Brain pericyte (primary cell): ENCODE measurements at places on chromosomes 1 and 21.

GRCh38 chr1:22275626-22276395 is 132.9 kb upstream of the WNT4 start:
- DNase-seq: no peak

- no peak for DNase-seq
Measured at GRCh38 chr21:38129711-38130110, 127.1 kb upstream of the KCNJ15 start.

DNA sequence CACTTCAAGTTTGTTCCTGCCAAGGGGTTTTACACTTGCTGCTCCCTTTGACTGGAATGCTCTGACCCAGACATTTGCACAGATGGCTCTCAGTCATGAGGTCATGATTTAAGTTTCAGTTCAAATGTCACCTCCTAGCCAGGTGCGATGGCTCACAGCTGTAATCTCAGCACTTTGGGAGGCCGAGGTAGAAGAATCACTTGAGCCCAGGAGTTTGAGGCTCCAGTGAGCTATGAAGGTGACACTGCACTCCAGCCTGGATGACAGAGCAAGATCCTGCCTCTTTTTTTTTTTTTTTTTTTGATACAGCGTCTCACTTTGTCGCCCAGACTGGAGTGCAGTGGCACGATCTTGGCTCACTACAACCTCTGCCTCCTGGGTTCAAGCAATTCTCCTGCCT is 4.5 kb upstream of the ZMYM4 start:
- no peak for DNase-seq

DNA sequence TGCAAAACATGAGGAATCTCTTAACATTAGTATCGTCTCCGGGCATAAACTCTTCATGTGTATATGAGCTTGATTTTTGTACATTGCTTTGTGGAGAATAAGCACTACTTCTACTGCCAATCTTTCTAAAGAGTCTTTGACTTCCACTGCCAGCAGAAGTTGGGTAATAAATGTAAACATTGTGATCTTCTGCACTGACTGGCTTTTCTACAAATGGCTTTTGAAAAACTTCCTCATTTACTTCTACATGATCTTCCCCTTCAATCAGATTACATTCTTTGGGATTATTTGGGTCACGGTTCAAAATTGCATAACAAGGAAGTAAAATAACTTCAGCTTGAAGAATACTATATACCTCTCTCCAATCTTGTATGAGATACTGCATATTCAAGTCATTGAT is 30.4 kb upstream of the SLC44A5 start:
- DNase-seq: no peak

DNA sequence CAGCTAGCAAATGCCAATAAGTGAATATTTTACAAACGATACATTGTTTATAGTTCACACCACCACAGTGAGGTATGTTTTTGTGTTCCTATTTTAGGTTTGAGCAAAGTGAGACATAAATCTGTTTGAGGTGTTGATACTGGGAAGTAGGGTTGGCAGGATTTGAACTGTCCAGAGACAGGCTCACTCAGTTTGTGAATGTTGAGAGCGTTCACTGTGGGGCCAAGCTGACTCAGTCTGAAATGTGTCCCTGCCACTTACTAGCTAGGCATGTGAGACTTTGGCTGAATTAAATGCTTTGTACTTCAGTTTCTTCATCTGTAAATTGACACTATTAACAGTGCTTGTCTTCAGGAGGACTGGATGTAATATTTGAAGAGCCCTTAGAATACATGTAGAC is 35.1 kb downstream of the DIRAS3 start:
- DNase-seq: no peak

DNA sequence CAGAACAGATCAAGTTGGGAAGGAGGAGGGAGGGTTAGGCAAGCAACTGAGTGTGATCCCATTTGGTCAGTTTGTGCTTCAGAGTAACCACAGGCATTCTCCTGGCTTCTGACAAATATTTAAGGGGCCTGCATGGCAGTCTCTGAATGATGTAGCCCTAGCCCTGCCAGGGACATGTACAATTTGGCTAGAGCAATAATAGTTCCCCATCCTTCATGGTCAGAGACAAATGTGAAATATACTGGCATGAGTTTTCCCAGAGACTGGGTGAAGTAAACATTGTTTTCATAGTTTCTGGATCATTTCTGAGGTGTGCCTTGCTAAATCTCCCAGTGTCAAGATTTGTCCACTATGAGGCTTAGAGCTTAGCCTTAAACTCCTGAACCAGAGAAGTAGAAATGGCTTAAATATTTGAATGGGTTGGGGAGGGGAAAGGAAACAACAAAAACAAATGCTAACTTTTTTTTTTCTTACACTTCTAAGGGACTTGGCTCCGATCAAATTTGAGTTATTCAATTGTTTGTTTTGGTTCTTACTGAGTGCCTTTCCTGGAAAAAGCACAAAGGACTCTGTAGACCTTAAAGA is 42.0 kb upstream of the UBE2U start:
- no peak for DNase-seq

DNA sequence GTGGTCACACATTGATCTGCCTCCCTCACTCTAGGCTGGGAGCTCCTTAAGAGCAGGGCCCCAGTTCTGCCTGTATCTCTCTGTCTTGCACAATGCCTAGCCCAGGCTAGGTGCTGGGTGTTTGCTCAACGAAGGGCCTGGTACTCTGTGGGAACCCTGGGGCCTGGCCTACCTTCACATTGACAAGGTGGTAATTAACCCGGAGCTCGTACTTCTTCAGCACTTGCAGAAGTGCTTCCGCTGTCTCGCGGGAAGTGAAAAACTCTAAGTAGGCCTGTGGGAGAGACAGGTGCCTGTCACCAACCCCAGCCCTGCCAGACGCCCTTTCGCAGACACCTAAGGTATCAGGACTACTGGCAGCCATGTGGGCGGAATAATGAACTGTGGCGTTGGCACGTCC is 13.7 kb downstream of the MTHFR start:
- no peak for DNase-seq

DNA sequence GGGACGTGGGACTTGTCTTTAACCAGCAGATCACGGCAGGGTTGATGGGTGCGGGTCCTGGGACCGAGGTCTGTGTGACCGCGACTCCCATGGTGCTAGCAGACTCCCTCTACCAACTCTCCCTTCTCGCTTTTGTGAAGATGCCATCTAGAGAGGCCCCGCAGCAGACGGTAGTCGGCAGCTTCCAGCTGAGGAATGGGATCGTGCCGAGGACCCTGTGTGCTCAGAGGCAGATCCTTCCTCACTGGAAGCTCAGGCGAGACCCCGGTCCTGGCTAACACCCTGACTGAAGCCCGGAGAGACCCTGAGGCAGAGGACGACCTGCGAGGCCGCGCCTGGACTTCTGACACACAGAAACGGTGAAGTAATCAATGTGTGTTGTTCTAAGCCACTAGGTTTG is 12.5 kb upstream of the SPATC1L start:
- no peak for DNase-seq
